ENCODE measurements at places on chromosomes 4 and X. TPM values are rescaled to one million over a fixed set of nuclear protein-coding genes. Genes with fewer than 3 reads are reported as not detected.

MGAT4D gene
- not detected for total RNA-seq

NALF2 gene
- not detected for total RNA-seq

HCFC1 gene
- total RNA-seq: 51.9 TPM

SPARCL1 gene
- total RNA-seq: 124 TPM

TMEM129 gene
- total RNA-seq: 51.9 TPM

PPP1R2C gene
- total RNA-seq: not detected

DNA sequence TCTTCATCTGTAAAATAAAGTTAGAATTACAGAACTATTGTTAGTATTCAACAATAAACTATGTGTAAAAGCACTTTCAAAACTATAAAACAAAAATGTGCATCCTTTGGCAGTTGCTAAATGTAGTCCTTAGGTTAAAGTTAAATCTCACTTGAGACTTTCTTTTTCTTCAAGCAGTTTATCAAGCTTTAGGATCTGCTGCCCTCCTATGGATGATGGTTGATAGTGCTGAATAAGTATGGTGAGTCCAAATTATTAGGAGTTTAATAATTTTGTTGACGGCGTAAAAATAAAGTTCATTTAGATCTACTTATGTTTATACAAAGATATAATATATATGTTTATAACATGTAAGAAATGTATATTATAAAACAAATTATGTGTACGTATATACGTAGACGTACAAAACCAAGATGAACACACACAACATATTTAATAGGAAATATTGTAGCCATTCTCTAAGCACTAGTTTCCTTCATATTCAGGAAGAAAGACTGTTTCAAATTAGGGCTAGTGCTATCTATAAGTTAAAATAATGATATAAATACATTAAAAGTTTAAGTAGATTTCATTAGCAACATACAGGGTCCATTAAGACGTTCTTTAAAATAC, 22.3 kb downstream of the UGT2A2 start:
- H3K27me3 ChIP-seq: no peaks in the 10 kb centered on the region
- no peaks in the 10 kb centered on the region for H3K4me1 ChIP-seq
- no peak overlapping the region for H3K27ac ChIP-seq
- no peak for DNase-seq
- no peaks in the 10 kb centered on the region for H3K36me3 ChIP-seq

DNA sequence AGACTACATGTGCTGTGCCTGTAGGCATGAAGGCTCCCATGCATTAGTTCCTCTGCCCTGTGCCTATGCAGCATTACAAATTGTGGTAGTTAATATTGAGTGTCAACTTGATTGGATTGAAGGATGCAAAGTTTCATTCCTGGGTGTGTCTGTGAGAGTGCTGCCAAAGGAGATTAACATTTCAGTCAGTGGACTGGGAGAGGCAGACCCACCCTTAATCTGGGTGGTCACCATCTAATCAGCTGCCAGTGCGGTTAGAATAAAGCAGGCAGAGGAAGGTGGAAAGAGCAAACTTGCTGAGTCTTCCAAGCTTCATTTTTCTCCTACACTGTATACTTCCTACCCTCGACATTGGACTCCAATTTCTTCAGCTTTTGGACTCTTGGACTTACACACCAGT, 460.2 kb upstream of the SMIM31 start:
- H3K27me3 ChIP-seq: no peaks in the 10 kb centered on the region
- no peaks in the 10 kb centered on the region for H3K4me1 ChIP-seq
- no peak overlapping the region for H3K4me3 ChIP-seq
- no peak overlapping the region for H3K27ac ChIP-seq
- no peak for DNase-seq

- H3K4me1 ChIP-seq: peaks cover 13% of the 10 kb centered on the region
- no peak for DNase-seq
- H3K36me3 ChIP-seq: no peaks in the 10 kb centered on the region
- H3K27me3 ChIP-seq: no peaks in the 10 kb centered on the region
These were observed 39.9 kb downstream of the FAM149A start for GRCh38 chr4:186144198-186144945.

DNA sequence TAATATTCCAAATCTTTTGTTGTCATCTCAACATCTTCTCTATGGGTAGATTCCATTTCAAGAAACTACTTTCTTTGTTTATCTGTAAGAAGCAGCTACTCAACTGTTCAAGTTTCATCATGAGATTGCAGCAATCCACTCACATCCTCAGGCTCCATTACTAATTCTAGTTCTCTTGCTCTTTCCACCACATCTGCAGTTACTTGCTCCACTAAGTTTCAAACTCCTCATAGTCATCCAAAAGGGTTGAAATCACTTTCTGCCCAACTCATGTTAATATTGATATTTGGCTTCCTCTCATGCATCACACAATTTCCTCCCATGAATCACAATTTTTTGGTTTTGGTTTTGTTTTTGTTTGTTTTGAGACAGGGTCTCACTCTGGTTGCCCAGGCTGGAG, 35.7 kb downstream of the ADH5 start:
- peaks cover 4% of the 10 kb centered on the region for H3K4me1 ChIP-seq
- no peak for DNase-seq
- H3K27ac ChIP-seq: no peak overlapping the region
- H3K36me3 ChIP-seq: peaks cover 52% of the 10 kb centered on the region

- no peaks in the 10 kb centered on the region for H3K27me3 ChIP-seq
- no peak for DNase-seq
- no peak overlapping the region for H3K4me3 ChIP-seq
- peaks cover 13% of the 10 kb centered on the region for H3K4me1 ChIP-seq
- no peak overlapping the region for H3K27ac ChIP-seq
These were observed 33.5 kb downstream of the ADH6 start for GRCh38 chr4:99185581-99185980.

GRCh38 chr4:124941267-124941666, 228.7 kb upstream of the ANKRD50 start:
- peaks cover 33% of the 10 kb centered on the region for H3K4me1 ChIP-seq
- no peaks in the 10 kb centered on the region for H3K36me3 ChIP-seq
- no peak overlapping the region for H3K4me3 ChIP-seq
- no peak overlapping the region for H3K27ac ChIP-seq
- no peaks in the 10 kb centered on the region for H3K27me3 ChIP-seq
- no peak for DNase-seq

DNA sequence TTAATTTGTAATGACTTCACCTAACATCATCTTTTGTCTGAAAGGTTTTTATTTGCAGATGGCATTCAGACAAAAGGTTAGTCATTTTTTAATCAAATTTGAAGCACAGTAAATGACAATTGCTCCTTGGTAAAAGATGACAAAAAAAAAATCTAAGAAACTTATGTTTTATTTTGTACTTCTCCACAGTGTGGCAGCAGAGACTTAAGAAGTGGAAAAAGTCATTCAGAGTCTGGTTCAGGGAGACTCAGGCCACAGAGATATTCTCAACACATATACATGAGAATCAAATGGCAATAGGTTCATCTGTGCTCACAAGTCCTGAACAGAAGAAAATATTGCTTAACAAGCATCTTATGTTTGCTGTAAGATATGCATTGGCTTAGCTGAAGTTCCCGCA, 436.2 kb downstream of the KCNIP4 start:
- no peaks in the 10 kb centered on the region for H3K36me3 ChIP-seq
- no peaks in the 10 kb centered on the region for H3K4me1 ChIP-seq
- H3K27me3 ChIP-seq: no peaks in the 10 kb centered on the region
- H3K4me3 ChIP-seq: no peak overlapping the region

GRCh38 chrX:68852046-68852445, 23.2 kb downstream of the EFNB1 start:
- no peaks in the 10 kb centered on the region for H3K36me3 ChIP-seq
- H3K27me3 ChIP-seq: no peaks in the 10 kb centered on the region
- no peak overlapping the region for H3K4me3 ChIP-seq
- no peak overlapping the region for H3K27ac ChIP-seq
- H3K4me1 ChIP-seq: no peaks in the 10 kb centered on the region

Measured in suprapubic skin (tissue), 4 donors.